KBM-7 (cell line): ENCODE measurements at places on chromosomes 2 and 18.

DNA sequence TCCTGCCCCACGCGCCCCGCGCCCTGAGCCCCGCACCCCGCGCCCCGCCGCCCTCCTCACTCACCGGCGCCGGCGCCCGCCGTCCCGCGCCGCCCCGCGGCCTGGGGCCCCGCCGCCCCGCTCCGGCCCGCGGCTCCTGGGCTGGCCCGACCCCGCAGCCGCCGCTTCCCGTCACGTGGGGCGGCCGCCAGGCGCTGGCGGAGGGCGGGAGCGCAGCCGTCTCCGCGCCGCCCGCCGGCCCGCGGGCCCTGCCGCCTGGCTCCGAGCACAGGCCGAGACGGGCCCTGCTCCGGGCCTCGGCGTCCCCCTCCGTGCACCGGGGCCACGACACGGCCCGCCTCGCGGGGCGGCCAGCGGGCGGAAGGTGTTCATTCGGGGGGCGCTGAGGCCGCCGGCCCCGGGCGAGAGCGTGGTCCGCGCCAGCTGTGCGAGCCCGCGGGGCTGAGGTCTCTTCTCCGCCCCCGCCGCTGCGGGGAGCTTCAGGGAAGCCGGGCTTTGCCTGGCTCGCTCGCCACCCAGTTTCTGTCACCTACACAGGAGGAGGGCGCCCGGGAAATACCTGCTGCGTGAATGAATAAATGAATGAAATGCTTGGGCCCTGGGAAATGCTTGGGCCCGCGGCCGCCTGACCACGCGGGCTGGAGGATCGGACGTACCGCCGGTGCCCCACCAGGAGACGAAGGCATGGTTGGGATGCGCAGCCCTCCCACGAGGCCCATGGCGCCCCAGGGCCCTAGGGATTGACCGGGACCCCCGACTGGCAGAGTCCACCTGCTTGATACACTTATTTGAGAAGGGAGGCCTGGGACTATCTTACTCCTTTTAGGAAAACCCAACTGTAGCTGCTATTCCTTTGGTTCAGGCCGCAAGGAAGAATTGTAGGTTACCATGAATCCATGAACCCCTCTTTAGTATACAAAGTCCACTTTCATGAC lies at the start of gene TGFBRAP1:
Gene TGFBRAP1, minus strand, starts transcription at position 175 of the 935 bp plus-strand sequence. CDS start 21,434 bp downstream, outside the sequence.
- peak; percentile 58 for DNase-seq

DNA sequence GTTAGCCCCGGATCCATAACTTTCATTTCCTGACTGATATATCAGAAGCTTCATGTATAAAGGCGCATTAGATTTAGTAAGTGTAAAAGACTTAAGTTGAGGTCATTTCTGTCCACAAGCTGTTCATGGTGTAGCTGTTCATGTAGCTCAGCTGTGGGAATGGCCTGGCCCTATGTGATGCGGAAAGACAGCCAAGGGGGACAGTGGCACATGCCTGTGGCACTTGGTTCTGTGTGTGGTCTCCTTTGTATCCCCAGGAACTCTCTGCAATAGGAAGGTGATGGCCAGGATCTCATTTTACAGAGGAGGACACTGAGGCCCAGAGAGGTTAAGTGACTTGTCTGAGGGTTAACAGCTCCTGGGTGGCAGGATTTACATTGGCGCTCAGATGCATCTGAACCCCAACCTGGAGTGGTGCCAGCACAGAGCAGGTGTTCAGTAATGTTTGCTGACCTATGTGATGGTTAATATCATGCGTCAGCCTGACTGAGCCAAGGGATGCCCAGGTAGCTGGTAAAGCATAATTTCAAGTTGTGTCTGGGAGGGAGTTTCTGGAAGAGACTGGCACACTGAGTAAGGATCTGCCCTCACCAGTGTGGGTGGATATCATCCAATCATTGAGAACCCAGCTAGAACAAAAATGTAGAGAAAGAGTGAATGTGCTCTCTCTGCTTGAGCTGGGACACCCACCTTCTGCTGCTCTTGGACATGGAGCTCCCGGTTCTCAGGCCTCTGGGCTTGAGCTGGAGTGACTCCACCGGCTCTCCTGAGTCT lies 25.4 kb downstream of the HPCAL1 start:
- no peak for DNase-seq

DNA sequence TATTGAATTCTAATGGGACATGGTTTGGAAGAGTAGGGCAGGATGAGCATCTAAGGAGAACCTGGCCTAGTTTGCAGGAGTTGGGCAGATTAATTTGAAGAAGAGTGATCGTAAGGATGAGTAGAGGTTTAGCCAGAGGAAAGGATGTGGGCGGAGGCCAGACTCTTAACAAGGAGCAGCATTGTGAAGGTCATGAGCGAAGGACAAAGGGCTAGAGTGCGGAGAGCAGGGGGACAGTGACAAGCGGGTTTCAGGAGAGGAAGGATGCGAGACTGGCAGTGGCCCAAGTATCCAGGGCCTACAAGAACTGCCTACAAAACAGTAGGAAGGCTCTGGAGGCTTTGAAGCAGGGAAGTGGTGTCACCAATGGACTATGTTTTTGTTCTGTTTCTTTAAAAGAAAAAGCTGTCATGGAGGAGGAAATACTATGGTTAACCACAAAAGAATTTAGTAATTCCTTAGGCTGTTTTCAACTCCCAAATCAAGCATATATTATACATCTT lies 20.1 kb downstream of the SLC66A3 start:
- DNase-seq, result peak; percentile 76

- DNase-seq, result no peak
These were observed 162.4 kb upstream of the CWC22 start for GRCh38 chr2:180169474-180169873.

GRCh38 chr18:38460657-38461056 lies 895.1 kb upstream of the CELF4 start:
- DNase-seq, result no peak

GRCh38 chr2:78757640-78758039 lies 267.9 kb upstream of the REG3G start:
- no peak for DNase-seq

DNA sequence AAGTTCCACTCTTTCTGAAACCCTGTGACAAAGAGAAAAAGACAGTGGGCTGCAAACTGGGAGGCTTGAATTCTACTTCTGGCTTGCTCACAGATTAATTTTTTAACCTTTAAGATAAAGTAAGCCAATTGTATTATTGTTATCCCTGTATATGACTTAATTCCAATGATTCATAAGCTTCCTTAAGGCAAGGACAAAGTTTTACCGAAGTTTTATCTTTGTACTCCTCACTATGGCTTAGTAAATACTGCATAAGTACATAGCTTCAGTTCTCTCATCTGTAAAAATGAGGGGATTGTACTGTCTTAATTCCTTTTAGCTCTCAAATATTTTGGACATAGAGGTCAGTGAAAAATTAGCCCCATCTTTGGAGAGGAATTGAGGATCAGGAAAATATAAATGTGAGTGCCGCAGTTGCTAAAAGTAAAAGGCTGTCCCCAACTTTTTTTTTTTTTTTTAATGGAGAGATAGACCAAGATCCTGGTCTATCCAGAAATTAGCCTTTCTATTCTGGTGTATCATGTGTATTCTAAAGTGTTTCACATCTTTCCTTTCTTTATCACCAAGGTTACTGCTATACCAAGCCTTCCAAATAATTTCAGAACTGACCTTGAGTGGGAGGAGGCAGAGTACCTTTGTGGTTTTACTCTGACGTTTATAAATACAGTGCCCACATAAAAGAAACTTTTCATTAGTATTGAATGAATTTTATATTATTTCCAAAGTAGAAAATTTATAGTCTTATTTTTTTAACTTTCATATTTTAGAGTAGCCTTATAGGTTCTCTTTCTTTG lies 13.3 kb downstream of the RELCH start:
- no peak for DNase-seq

DNA sequence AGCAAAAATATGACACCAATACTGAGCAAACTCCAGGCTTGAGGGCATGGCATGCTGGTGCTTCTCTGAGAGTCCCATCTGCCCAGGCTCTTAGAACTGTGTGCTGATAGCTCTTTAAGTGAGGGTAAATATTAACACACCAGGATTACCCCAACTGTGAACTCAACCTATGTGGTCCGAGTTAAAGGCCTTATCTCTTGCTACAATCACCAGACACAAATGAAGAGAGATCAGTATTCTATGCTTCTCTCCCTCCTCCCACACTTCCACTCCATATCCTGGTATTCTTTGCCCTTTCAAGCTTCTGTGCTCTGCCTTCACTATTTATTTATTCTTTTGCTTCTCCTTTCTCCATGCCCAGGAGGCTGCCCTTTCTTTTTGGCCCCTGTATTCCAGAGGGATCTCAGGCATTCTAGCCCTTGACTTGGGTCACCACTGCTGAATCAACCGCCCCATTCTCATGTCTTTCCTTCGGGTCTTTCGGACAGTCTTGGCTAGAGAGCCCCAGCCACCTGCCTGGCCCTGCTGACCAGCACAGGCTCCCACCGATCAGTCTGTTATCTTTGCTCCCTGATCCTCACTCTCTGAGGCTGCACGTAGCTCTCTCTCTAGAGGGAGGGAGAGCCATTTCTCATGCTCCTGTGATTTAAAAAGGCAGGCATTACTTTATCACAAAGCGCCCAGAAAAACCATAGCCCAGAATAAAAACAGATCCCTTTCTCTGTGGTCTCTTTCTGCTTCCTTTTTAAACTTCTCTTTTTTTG lies 17.2 kb upstream of the HK2 start:
- peak; percentile 88 for DNase-seq
